Colonic mucosa (tissue), 4 donors: ENCODE measurements at places on chromosomes 12 and 14.

- DNase-seq, result no peak
These were observed 50.0 kb downstream of the SH2B3 start for GRCh38 chr12:111455448-111456320.

GRCh38 chr12:13179211-13180074, 17.1 kb upstream of the EMP1 start:
- peak; percentile 55 for DNase-seq

DNA sequence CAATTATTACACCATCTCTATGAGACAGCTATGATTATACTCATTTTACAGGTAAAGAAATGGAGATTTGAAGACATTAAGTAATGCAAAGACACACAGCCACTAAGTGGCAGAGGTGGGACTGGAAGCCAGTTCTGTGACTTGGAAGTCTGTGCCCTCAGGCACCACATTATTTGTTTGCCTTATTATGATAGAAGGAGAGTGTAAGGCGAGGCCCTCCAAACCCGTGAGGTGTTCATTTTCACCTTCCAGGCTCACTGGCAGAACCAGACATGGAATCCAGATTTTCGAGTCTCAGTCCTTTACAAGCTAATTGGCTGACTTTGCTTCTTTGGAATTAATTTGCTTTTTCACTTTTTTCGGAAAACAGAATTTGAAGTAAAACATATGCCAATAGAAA, 107.9 kb downstream of the CAND1 start:
- no peak for DNase-seq

GRCh38 chr14:101301011-101301410, 260.3 kb upstream of the DIO3 start:
- no peak for DNase-seq

GRCh38 chr12:121086781-121087295, 45.8 kb upstream of the P2RX7 start:
- no peak for DNase-seq

DNA sequence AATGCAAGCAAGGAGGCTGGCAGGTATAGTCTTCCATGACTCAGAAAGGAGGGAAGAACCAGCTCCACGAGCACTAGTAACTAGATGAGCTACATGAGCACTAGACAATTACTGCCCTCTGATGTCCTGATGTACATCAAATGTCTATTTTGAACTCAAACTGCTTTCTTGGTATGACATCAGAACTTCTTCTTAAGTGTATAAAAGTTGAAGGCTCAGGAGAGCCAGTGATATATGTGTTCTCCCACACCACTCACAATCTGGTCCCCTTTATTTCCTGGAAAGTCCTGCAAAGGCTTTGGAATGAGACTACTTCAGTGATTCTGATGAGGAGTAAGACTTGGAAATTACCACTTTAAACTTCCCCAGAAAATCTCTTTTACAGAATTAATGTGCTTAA, 18.5 kb upstream of the DHRS7 start:
- DNase-seq, result no peak

DNA sequence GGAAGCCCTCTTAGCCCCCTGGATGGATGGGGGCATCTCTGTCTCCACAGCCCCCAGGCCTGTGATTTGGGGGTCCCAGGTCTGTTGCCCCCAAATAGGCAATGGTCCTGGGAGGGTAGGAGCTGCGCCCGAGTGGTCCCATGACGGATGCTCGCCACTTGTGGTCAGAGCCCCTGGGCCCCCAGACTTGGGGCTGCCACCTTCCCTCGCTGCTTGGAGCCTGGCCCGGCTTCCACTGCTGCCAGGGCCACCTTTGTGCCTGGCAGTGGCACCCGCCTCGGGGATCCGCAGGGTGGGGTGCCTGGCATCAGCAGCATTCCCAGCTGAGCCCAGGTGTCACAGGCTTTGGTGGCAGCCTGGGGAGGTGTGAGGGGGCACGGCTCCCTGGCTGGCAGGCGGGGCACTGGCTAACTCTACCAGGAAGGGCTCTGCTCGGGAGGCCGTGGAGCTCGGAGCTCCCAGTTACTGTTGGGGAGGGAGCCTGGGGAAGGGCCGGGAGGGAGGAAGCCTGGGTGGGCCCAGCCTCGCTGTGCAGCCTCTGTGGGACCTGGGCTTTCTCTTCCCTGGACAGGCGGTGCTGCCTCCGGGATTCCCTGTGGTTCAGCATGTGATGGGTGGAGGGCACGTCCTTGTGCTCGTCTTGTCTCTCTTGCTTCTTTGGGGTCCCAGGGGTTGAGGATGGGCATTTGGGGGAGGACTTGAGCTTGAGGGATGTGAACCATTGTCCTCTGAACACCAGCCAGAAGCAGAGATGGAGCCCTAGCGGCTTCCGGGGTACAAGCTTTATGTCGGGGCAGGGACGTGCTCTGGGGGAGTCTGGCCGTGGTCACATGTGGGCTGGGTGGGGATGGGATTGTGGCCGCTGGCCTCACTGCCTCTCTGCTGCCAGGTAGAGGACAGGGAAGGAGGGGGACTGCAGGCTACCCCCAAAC, 5.4 kb downstream of the KIF26A start:
- DNase-seq, result no peak

- no peak for DNase-seq
These were observed 3.6 kb downstream of the EID3 start for GRCh38 chr12:104306943-104307654.

DNA sequence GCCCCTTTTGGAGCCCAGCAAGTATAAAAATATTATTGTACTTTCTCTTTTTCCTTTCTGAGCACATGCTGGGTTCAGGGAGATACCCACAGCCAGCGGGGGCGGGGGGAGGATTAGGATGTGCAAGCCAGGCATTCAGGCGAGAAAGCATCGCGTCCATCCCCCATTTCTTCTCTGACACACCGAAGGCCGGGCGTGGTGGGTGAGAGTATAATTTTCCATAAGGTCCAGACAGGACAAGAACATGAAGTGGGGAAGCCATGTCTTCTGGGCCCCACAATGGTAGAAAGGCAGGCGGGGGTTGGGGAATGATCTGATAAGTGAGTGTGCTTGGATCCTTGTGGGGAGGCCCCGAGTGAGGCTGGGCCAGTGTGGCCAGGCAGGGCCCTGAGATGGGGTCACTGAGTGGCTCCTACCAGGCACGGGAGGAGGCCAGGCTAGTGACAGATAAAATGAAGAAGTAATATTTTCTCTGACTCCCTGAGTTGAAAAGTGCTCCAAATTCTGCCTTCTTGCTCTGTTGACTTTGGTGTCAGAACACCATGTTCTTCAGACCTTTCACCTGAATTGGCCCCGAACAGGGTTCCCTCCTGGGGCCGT, 10.7 kb upstream of the LRTM2 start:
- no peak for DNase-seq

GRCh38 chr12:32248441-32249140, 141.9 kb downstream of the BICD1 start:
- DNase-seq, result no peak

DNA sequence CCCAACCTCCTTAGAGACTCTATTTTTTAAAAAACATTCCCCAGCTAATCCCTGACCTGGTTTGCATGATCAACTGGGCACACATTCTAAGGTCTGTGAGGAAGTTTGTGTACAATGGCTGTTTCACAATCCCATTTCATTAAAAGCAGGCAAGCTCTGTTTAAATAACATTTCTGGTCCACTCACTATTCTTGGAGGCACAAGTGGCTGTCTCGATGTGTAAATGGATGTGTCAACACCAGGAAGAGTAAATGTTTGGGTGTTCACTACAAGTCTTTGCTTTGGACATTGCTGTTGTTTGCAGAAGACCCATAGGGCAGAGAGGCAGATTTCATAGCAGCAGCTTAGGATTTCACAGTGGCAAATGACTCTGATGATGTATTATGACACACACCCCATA, 98.3 kb downstream of the PDZRN4 start:
- DNase-seq, result no peak

DNA sequence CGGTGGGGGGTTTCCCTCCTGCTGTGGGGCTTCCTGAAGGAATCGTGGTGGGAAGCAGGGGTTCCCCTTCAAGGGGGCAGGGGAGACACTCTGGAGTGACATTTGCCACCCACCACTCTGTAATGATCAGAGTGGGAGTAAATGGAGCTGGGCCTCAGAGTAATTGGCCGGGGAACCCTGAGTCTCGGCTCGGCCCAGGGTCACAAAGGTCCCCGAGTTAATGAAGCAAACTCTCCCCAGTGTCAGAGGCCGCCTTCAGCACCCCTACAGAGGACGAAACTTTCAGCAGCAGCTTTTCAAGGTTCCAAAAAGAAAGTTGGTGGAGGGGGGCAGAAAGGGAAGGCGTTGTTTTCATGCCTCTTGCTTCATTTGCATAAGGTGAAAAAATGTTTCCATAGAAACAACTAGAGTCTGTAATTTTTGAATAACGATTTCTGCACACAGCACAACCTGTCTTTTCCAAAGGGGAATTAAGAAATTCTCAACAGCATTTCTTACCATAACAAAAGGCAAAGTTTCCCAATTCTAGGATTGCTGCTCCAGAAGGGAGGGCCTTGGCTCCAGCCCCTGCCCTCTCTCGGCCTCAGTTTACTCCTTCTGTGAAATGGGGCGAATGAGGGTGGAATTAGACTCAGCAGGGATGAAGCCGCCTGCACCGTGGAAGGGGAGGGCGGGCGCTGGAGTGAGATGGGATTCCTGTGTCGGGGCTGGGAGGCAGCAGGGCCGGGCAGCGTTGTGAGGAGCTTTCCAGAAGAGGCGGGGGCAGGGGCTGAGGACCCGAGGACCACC, 67.0 kb upstream of the BEGAIN start:
- DNase-seq, result no peak

GRCh38 chr14:92670160-92670559, 78.3 kb downstream of the LGMN start:
- no peak for DNase-seq

DNA sequence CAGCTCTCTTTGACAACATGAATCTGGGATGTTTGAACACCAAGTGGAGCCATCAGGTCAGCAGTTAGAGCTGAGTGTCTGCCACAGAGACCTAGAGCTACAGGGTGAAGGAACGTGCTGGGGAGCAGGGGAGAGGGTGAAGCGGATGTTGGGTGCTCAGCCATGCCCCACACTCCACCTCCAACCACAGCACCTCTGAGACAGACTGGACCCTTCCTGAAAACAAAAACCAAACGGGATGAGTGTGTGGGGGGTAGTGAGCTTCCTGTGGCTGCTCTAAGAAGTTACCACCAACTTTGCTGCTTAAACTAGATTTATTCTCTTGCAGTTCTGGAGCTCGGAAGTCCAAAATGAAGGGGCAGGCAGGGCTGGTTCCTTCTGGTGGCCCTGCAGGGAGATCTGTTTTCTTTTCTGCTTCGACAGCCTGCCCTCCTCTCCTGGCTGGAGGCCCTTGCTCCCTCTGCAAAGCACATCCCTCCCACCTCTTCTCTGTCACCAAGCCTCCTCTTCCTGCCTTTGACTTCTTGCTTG, 5.6 kb upstream of the GOLGA3 start:
- DNase-seq, result no peak

GRCh38 chr14:58832095-58832521, 194.3 kb downstream of the DACT1 start:
- DNase-seq, result no peak

- DNase-seq, result no peak
These were observed 177.3 kb upstream of the NUDT4 start for GRCh38 chr12:93200291-93200917.

GRCh38 chr12:15334225-15334624, 11.9 kb downstream of the PTPRO start:
- DNase-seq, result no peak

- no peak for DNase-seq
These were observed 283.1 kb upstream of the SOX5 start for GRCh38 chr12:24232531-24232930.

- DNase-seq, result peak; percentile 37
These were observed 94.1 kb downstream of the FBXL14 start for GRCh38 chr12:1500095-1500801.

- no peak for DNase-seq
These were observed 415.8 kb downstream of the TMTC2 start for GRCh38 chr12:83102499-83102898.

GRCh38 chr14:83163016-83163415, 1629.4 kb upstream of the SEL1L start:
- no peak for DNase-seq

GRCh38 chr14:90641615-90642243, 174.5 kb downstream of the TTC7B start:
- no peak for DNase-seq

DNA sequence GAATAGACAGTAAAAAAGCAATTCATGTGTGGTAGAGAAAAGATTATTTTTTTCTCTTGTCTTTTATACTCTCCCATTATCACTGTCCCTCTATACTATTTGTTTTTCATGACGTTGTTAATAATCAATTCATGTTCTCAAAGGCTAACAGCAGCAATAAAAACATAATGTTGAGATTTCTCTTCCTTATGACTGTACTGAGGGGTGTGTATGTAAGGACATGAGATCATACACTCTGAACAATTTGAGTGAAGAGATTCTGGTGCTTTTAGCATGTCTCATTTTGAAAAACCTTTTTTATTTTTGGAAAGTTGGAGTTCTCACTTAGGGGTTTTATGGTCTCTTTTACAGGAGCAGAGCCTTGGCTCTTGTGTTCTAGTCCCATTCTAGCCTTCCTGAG, 3.8 kb upstream of the TSPAN8 start:
- no peak for DNase-seq

GRCh38 chr12:27624586-27624985, 71.7 kb upstream of the REP15 start:
- no peak for DNase-seq

DNA sequence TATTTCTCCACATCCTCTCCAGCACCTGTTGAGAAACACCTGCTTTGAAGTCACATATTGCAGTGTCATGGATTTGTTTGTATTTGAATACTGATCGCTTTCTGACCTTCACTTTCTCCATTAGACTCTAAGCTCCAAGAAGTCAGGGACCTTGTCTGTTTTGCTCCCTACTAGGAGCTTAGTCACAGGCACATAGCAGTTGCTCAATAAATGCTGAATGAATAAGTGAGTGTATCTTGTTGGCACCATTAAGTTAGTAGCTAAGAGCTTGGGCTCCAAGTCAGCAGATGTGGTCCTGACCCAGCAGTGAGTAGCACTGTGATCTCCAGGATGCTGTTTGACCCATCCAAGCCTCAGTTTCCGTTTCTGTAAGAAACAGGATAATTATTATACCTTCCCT, 10.1 kb downstream of the MVK start:
- no peak for DNase-seq

DNA sequence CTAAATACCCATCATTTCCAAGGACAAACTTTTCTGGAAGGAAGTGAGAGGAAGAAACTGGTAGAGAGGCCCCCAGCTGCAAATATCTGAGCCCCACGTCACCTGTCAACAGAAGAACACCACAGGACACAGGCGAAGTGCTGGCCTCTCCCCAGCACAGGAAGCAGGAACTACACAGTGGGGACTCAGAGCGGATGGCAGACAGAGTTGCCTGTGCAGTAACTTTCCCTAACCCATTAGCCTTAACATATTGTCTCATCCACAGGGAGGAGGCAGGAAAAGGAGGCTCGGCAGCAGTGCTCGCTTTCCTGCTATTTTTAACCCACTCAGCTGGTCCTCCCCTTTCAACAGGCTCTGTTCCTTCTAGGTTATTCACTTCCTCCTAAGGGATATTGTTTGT, 111.5 kb upstream of the TMPO start:
- no peak for DNase-seq

DNA sequence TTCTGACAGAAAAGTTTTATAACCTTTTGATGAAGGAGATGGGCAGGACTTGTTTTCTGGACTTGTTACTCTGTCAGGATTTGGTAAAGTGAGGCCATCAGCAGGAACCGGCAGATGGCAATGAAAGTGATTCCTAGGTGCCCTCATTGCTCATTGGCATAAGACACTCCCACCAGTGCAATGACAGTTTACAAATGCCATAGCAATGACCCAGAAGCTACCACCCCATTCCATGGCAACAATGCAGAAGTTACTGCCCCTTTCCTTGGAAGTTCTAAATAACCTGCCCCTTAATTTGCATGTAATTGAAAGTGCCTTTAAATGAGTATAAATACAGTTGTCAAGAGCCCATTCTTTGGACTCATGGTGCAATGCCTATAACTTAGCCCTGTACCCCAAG, 222.6 kb downstream of the CEP128 start:
- no peak for DNase-seq
